Choroid plexus epithelial cell (primary cell): ENCODE measurements at places on chromosomes 3 and 15.
A peak's percentile ranks its signal among the peaks of the same experiment; 100 is the strongest.

DNA sequence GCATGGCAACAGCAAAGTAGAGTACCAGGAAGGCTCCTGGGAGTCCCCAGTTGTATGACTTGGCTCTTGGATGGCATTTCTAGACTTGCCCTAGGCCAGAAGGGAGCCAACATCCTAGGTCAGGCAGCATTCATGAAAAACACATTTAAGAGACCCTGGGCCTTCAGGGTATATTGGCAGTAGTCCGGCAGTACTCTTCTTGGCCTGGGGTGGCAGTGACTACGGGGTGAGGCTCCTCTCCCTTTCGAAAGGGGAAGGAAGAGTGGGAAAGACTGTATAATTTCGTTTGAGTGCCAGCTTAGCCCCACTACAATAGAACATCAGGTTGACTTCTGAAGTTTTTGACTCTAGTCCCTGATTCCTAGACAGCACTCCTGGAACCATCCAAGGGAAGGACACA lies 136.4 kb downstream of the ZIC4 start:
- no peak for DNase-seq

DNA sequence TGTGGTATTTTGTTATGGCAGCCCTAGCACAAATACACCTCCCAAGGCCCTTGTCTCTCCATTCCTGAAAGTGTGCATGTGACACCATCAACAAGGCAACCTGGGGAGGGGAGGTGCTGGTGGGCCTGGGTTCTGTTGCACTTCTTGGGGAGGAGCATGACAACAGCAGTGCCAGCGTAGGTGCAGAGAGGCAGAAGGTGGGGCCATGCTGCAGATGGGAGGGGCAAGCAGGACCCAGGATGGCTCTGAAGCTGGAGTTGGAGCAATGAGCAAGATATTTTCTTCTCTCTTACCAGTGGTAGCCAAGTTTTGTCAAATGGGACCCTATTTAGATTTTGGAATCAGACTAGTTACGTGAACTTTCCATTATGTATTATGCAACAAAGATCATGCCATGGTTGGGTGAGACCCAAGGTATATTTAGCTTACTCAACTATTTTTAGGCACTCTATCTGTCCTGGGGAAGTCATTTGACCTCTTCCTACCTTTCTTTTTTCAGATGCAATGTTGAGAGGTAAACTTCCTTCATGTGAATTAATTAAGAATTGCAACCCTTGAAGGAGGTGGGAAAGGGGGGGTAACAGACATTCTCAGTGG lies 3.4 kb downstream of the FYCO1 start:
- DNase-seq, result no peak

DNA sequence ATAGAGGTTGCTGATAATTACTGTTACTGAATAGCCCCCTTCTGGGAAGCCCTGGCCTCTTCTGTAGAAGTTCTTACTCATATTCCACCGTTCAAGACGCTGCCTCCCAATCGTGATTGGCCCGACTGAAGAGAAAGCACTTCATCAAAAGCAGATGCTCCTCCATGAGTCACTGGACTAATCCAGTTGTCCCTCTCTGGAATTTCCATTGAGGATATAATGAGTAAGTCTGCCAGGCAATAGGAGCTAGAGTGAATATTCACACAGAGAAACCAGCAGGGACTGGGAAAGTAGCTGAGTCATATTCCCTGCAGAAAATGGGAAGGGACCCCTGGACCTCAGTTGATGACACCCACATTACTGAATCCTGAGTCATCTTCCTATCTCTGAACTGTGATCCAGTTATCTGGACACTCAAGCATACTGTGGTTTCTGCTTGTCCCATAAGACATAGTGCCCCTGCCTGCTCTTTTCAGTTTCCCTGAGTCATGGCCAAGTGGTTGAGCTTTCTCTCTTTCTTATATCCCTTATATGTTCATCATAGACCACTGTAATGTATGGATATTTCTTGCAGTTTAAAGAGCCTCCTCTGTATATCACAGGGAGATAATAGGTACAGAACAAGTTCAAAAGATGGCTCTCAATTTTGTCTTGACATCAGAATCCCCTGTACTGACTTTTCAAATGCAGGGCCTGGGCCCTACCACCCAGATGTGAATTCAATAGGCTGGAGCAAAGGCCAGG lies 151.2 kb upstream of the CDIN1 start:
- DNase-seq, result peak; percentile 96

DNA sequence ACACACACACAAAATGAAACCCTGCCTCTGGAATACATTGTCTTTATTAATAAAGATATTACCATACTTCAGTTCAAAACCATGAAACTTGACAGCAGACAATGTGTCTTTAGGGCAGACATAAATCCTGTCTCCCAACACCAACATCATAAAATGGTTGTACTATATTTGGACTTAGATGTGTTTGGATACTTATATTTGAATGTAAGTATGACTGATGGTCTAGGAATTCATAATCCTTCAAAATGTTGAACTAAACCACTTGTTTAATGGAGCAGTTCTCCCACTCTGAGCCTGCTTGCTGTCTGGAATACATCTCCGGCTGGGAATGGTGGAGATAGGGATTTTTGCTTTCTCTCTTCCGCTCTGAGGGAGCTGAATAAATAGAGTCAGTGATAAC lies 10.6 kb downstream of the FBN1 start:
- peak; percentile 54 for DNase-seq

- peak; percentile 69 for DNase-seq
Observed at GRCh38 chr15:92909136-92909781, 9.1 kb downstream of the CHD2 start.

GRCh38 chr15:63382966-63383710 lies 1.5 kb upstream of the CA12 start:
- no peak for DNase-seq

GRCh38 chr3:71451060-71451459 lies 132.5 kb downstream of the FOXP1 start:
- no peak for DNase-seq

DNA sequence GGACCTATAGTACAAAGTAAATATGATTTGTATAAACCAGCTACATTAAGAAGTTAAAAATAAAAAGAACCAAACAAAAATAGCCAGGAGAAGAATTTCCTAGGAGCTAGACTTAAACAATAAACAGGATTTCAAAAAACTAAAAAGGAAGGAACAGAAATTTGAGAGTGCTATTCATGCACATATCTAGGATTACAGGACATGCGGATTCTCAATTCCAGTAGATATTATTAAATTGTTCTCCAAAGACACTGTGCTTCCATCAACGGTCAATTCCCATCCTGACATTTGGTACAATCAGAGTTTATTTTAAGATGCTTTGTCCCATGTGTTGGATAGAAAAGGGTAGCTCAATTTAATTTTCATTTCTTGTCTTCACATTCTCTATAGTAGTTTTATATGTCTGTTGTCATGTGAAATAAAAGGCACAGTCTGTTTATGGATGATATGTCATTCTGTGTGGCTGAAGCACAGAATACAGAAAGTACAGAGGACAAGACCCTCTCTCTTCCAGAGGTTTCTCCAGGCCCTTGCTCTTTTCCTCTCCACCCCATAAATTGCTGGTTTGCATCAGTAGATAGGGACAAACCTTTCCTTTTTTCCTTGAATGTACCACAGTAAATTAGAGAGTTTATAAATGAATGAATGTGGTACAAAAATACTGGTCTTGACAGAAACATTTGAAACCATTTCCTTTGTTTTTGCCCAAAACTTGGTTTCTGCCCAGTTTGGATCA lies 3.5 kb downstream of the PLOD2 start:
- no peak for DNase-seq

- peak; percentile 30 for DNase-seq
Observed at GRCh38 chr15:61910839-61911369, 149.3 kb downstream of the VPS13C start.

- no peak for DNase-seq
Observed at GRCh38 chr3:182450942-182451787, 342.1 kb upstream of the ATP11B start.

GRCh38 chr3:72350761-72351505 lies 497.3 kb downstream of the SHQ1 start:
- DNase-seq, result no peak

DNA sequence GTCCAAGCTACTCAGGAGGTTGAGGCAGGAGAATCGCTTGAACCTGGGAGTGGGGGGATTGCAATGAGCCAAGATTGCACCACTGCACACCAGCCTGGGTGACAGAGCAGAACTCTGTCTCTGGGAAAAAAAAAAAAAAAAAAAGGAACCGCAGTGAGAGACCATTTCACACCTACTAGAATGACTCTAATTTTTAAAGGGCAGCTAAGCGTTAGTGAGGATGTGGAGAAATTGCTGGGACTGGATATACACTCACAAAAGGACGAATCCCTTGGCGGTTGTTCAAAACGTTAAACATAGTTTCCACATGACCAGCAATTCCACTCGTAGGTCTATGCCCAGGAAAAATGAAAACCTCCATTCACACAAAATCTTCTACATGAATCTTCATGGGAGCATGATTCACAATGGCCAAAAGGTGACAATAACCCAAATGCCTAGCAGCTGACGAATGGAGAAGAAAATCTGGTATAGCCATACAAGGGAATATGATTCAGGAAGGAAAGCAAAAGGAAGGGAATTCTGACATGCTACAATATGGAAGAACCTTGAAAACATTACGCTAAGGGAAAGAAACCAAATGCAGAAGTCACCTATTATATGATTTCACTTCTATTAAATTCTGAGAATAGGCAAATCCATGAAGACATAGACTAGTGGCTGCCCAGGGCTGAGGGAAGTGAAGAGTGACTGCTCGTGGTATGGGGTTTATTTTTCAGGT lies 127.0 kb downstream of the CHSY1 start:
- DNase-seq, result peak; percentile 96

- DNase-seq, result peak; percentile 49
Observed at GRCh38 chr3:151403246-151403645, 18.7 kb upstream of the P2RY12 start.

DNA sequence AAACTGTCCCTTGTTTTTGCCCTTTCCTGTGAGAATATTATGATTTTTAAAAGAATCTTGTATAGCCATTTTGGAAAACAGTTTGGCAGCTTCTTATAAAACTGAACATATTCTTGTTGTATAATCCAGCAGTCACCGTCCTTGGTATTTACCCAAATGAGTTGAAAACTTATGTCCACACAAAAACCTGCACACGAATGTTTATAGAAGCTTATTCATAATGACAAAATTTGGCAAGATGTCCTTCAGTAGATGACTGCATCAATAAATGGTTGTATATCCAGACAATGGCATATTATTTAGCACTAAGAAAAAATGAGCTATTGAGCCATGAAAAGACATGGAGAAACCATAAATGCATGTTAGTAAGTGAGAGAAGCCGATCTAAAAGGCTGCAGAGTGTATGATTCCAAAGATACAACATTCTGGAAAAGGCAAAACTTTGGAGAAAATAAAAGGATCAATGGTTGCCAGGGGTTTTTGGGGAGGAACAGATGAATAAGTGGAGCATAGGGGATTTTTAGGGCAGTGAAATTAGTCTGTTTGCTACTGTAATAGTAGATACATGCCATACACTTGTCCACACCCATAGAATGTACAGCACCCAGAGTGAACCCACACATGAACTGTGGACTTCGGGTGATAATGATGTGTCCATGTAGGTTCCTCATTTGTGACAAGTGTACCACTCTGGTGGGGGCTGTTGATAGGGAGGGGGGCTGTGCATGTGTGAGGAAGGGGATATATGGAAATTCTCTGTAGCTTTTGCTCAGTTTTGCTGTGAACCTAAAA lies 31.7 kb downstream of the LIMD1 start:
- no peak for DNase-seq

DNA sequence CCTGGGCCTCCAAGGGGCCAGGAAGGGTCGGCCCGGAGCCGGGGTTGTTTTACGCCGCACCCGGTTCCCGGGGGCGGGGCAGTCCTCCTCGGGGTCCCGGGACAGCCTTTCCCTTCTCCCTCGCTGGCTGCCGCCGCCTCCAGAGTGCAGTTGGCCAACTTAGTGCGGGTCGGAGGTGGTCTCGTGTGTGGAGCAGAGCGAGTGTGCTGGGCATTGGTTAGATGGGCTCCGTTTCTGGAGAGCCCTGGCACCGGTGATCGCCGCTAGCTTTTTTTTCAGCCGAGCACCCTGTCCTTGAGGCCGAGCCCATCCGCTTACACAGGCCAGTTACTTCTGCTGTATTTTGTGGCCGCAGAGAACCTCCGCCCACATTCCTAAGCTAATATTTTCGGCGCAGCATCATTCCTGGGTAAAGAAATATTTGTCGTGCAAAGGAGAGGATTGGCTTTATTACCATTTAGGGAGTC lies 585 bp downstream of the KIF23 start:
- peak; percentile 95 for DNase-seq

- DNase-seq, result peak; percentile 58
Observed at GRCh38 chr3:52446631-52447511, 2.0 kb upstream of the SEMA3G start.

GRCh38 chr3:195201295-195201694 lies 69.7 kb downstream of the XXYLT1 start:
- DNase-seq, result no peak

GRCh38 chr3:105862217-105862616 lies 6.6 kb downstream of the CBLB start:
- DNase-seq, result no peak

- peak; percentile 43 for DNase-seq
Observed at GRCh38 chr3:185896636-185897035, 41.2 kb downstream of the TRA2B start.

DNA sequence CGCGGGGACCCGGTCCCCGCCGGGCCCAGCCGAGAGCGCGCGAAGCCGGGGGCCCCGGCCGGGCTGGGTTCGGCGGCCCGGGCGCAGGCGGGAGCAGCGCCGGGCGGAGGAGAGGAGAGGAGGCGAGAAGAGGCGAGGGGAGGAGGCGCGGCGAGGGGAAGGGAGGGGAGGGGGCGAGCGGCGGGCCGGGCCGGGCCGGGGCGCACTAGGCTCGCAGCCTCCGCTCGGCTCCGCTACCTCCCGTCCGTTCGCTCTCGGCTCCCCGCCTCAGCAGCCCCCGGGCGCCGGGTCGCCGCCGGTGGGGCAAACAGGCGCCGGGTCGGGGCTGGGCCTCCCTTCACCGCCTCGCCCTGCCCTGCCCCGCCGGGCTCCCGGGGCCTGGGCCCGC lies 351 bp downstream of the INSYN1 start:
- peak; percentile 10 for DNase-seq

GRCh38 chr3:189983612-189984011 lies 137.1 kb downstream of the P3H2 start:
- DNase-seq, result no peak

GRCh38 chr3:212432-212831 lies 15.9 kb downstream of the CHL1 start:
- DNase-seq, result no peak

DNA sequence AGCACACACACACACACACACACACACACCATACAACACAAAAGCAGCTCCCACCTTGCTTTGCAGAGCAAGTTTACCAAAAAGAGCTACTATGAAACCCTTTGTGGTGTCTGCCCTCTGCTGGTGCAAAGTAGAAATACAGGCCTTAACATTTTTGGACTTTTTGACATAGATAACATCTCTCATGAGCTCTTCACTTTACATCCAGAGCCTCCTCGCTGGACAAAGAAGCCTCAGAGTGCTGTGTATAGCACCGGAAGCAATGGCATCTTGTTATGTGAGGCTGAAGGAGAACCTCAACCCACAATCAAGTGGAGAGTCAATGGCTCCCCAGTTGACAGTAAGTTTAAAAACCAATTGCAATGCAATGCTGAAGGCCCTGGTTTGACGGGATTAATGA lies 157.9 kb downstream of the CHL1 start:
- DNase-seq, result peak; percentile 47
